Mucosa of gallbladder (tissue), 1 donor: ENCODE measurements at places on chromosomes 11 and 22. TPM values are rescaled to one million over a fixed set of nuclear protein-coding genes. Genes with fewer than 3 reads are reported as not detected.
A peak's percentile ranks its signal among the peaks of the same experiment; 100 is the strongest.

ZW10 gene
- total RNA-seq = 10.3 TPM

IFITM1 gene
- total RNA-seq = 55.4 TPM

DNA sequence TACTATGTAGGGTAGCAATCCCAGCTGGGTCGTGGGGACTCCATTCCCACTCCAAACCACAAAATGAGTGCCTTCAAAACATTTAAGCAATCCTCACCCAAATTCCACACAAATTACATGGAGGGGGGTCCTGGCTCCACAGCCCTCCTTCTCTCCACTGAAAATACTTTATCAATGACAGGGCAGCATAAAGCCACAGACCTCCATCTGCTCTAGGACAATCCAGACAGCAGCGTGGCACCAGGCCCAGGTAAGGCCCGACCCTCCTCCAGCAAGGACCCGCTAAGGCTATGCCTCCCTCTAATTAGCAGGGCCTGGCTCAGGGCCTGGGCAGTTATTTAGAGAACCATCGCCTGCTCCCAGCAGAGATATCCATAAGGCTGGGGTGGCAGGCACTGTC is at the start of gene PANX3:
PANX3 (plus strand) TSS at position 365 of the 400 bp plus-strand sequence. CDS start 129 bp downstream, outside the sequence.
- no peak for DNase-seq

MCHR1 gene
- 0.23 TPM for total RNA-seq

KLHL35 gene
- total RNA-seq = 1.4 TPM

RFPL3 gene
- not detected for total RNA-seq

DNA sequence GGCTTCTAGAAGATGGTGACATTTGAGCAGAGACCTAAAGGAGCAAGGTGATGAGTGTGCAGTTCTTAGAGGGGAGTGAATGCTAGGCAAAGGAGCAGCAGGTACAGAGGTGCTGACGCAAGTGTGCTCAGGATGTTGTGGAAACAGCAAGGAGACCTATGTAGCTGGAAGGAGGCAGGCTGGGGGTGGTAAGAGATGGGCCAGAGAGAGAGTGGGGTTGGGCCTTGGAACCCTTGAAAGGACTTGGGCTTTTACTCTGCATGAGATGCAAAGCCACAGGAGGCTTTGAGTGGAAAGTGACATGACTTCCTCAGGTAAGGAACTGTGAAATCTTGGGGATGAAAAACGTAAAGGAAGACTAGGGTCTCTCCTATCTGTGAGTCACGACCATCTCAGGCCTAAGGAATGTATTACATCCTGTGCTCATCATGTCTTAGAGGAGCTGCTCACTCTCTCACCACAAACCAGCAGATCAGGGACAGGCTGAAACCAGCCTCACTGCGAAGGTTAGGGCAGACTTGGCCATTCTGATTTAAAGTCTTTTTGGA is 65.4 kb downstream of the MICAL2 start:
- DNase-seq = no peak

MOGAT2 gene
- total RNA-seq = 1.4 TPM

DNA sequence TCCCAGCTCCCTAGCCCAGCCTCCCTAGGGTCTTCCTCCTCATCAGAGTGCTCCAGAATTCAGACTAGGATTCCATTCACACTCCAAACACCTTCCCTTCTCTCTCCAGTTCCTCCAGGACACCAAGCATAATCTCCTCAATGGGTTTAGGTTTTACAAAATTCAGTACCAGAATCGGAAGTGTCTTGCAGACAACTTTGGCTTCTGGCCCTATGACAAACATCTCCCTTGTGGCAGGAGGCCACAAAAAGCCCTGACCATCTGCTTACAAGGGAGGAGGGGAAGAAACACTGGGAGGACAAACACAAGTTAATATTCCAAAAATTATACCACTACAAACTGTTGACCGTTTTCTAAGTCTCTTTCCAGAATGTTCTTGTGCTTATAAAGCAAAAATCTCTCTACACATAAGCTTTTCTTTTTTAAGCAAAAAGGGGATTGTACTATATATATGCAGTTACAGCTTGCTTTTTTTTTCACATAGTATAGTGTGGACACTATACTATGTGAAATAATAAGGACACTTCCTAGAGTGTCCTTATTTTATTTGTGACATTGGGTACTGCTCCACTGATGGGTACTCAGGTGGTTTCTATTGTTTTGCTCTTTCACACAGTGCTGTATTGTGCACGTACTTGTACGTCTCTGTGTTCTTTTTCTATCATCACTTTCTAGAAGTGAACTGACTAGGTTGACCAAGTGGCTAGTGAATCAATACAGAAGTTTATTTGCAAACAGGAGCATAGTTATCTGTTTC is 78.7 kb downstream of the BDNF start:
- DNase-seq = no peak

- DNase-seq = no peak
Observed at GRCh38 chr22:44776605-44777363, 24.4 kb downstream of the ARHGAP8 start.

- peak; percentile 51 for DNase-seq
Observed at GRCh38 chr11:10314199-10315072, 9.6 kb downstream of the ADM start.

DNA sequence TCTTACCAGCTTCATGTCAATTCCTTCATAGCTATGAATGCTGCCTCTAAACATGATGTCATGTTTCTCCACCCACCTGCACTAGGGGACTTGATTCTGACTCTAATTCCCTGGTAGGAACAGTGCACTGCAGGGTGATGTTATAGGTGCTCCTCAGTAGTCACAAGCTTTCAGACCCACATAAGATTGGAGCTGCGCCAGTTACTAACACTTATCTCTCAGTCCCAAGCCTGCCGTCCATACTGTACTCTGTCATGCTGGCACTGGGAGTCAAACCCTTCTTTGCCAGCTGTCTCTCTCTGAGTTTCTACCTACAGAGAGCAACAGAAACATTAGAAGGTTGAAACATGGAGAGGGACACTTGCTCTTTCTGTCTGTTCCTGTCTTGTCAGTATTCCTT is 5.5 kb downstream of the OR56A1 start:
- no peak for DNase-seq

SLC17A6 gene
- total RNA-seq = not detected

CD6 gene
- 5.3 TPM for total RNA-seq

- DNase-seq = no peak
Observed at GRCh38 chr11:101262995-101263394, 133.4 kb upstream of the PGR start.

- no peak for DNase-seq
Observed at GRCh38 chr11:102347462-102348370, 702 bp downstream of the BIRC2 start.

GRM5 gene
- total RNA-seq = 0.06 TPM

RIN1 gene
- total RNA-seq = 16.0 TPM

OR8G5 gene
- not detected for total RNA-seq

DNA sequence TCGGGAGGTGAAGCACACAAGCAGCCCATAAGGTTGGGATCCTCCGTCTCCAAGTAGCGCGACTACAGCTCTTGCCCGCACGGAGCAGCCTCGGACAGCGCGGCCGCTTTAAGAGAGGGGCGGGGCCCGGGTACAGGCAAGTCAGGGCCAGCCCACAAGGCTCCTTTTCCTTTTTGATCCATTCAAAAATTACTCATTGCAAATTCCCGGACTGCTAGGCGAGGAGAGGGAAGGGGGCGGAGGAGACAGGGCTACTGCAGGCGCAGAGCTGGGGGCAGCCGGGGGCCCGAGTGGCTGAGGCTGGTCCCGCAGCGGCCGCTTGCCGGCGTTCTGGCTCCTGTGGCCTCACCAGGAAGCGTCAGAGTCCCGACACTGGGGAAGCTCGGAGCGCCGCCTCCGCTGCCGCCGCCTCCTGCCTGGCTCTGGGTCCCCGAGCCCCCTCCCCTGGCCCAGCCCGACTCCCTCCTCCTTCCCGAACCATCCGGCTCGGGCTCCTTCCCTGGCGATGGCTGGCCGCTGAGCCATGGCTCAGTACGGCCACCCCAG is at the start of gene UBASH3B:
UBASH3B (plus strand) TSS at position 196 of the 546 bp plus-strand sequence; CDS start at position 524, 328 bp downstream.
- DNase-seq = peak; percentile 68
